A549 treated with ZK216348 at 1 μM for 4 hours (cell line): ENCODE measurements at places on chromosomes 3 and 15. TPM values are rescaled to one million over a fixed set of nuclear protein-coding genes. Genes with fewer than 3 reads are reported as not detected.

The RETNLB gene
- not detected in 5 replicates for total RNA-seq

The GRK7 gene
- not detected in 5 replicates for total RNA-seq

The UBE2E2 gene
- 31.3 to 55.7 TPM (median 39.0 TPM) in 5 replicates for total RNA-seq

The SPATA16 gene
- total RNA-seq: not detected in 5 replicates

The AHSG gene
- total RNA-seq: 0.18 to 0.29 TPM in 2 of 5 replicates, not detected in the others

The CKMT1A gene
- 0.88 to 4.0 TPM (median 3.3 TPM) in 5 replicates for total RNA-seq

The ENTPD3 gene
- not detected in 5 replicates for total RNA-seq
